ENCODE measurements at places on chromosomes 3 and 15. TPM values are rescaled to one million over a fixed set of nuclear protein-coding genes. Genes with fewer than 3 reads are reported as not detected.

Gene MKRN3
- not detected for polyA plus RNA-seq

Gene GOLGA6L10
- polyA plus RNA-seq: 0.09 TPM

Gene CFAP100
- not detected for polyA plus RNA-seq

Gene C2CD4B
- polyA plus RNA-seq: not detected

Gene GOLGA8Q
- polyA plus RNA-seq: not detected

Gene SNTN
- not detected for polyA plus RNA-seq

Gene RASL12
- not detected for polyA plus RNA-seq

Gene DOCK3
- polyA plus RNA-seq: not detected

Gene CDCP1
- not detected for polyA plus RNA-seq

Gene RBPMS2
- 0.32 TPM for polyA plus RNA-seq

Gene SV2B
- not detected for polyA plus RNA-seq

Gene ANO10
- 2.9 TPM for polyA plus RNA-seq

Gene WDR93
- polyA plus RNA-seq: not detected

Gene DNAH12
- not detected for polyA plus RNA-seq

Gene HHATL
- polyA plus RNA-seq: not detected

Gene SPSB4
- not detected for polyA plus RNA-seq

Gene OR5H14
- not detected for polyA plus RNA-seq

Gene GREM1
- polyA plus RNA-seq: not detected

Gene STRIT1
- polyA plus RNA-seq: not detected

Gene ATP13A5
- polyA plus RNA-seq: not detected

Gene BCHE
- polyA plus RNA-seq: not detected

Gene IL16
- polyA plus RNA-seq: 226 TPM

Gene TMEM207
- polyA plus RNA-seq: not detected

Gene REC114
- not detected for polyA plus RNA-seq

Gene STAC
- not detected for polyA plus RNA-seq

Gene HRG
- not detected for polyA plus RNA-seq

All from naive B cell (primary cell).